ENCODE measurements at places on chromosomes 2 and 18.

DNA sequence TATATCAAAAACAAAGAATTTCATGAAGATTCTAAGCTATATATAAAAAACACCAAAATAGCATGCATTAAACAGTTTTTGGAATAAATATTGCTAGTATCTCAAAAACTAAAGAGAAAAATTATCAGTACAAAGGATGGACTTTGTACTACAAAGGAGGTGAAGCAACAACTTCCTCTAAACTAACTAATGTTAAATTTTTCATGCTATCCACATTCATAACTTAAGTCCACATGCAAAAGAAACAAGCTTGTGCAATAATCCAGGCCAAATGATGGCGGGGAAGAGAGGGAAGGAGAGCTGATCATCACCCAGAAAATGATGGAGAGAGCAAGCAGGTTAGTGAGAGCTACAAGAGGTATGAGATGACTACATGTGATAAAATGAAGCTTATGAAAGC lies 70.1 kb downstream of the KIDINS220 start:
- DNase-seq: no peak

- no peak for DNase-seq
Measured at GRCh38 chr2:230583581-230583980, 129.1 kb upstream of the CAB39 start.

DNA sequence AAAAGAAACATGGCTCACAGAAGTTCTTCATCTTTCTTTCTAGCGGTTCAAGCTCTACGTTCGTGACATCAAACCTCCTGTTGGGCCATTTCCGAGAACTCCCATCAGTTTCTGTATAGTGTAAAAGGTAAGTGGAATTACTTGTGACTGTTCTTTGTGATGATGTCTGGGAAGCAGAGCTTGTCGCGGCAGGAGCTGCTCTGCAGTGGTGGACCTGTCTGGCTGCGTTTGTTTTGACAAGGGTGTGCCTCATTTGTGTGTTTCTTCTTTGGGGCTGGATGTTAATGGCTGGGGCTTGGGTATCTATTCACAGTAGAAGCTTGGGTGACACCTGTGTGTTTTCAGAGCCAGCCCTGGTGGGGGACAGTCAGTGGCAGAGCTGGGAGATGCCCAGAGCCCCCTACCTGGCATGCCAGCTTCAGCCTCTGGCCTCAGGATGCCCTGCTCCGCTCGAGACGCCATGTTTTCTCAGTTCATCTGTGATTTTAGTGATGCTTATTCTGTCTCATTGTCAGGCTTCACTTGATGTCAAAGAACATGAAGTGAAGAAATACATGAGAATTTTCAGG lies 59.6 kb downstream of the LDLRAD4 start:
- no peak for DNase-seq

- no peak for DNase-seq
Measured at GRCh38 chr18:34942975-34943374, 98.2 kb upstream of the MAPRE2 start.

GRCh38 chr2:165443511-165443910 lies 26.0 kb upstream of the CSRNP3 start:
- DNase-seq: no peak

DNA sequence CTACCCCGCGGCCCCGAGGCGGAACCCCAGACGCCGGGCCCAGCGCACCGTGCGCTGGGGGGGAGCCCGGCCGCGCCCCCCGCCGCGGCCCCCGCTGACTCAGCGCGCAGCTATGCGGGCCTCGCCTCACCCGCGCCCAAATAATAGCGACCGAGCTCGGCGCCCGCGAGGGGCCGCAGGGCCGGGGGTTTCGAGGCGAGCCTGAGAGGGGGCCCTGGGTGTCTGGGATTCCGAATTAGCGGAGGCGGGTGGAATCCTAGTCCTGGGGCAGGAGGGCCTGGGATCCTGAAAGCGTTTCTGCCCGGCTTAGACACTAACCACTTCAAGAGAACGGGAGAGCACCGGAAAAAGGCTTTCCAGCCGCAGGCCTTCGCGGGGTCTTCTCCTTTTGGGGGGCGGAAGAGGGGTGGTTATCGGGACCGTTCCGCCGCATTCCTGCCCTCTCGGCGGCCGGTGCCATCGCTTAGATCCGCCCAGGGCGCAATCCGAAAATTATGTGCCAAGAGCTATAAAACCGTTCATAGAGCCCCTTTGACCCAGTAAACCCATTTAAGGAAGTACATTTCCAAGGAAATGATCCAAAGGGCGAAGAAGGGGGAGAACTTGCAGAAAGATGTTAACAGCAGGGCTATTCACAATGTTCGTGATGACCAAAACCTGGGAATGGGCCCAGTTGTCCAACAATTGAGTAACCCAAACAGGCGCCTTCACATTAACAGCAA lies 681 bp upstream of the ROCK2 start:
- DNase-seq: no peak

DNA sequence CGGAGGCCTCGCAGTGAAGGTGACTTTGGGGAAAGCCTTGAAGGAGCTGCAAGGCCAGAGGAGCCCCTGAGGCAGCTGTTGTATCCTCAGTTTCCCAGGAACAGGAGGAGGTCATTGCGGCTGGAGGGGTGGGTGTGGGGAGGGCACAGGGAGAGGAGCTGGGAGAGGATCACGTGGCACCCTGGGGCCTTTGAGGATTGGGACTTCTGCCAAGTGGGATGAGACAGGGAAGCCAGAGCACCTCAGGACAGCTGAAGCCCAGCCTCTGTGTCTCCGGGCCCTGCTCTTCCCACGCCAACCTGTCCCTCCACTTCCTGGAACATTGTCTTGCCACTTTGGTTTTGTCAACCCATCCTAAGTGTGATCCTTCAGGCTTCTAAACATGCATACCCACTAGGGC lies 19.4 kb upstream of the RRM2 start:
- DNase-seq: no peak

DNA sequence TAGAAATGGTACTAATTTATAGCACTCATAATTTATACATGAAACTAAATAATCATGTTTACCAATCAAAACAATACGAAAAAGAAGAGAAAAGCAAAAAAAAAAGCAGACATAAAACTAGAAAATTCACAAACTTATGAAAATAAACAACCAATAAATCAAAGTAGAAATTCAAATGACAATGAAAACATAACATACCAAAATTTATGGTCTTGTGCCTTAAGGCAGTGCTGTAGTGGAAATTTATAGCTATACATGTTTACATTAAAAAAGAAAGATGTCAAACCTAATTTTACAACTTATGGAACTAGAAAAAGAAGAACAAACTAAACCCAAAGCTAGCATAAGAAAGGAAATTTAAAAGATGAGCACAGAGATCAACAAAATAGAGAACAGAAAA lies 16.1 kb upstream of the SPR start:
- no peak for DNase-seq

- no peak for DNase-seq
Measured at GRCh38 chr2:157359628-157360027, 34.0 kb upstream of the ERMN start.

GRCh38 chr2:200466425-200467418 lies 43.1 kb downstream of the KCTD18 start:
- DNase-seq: no peak

DNA sequence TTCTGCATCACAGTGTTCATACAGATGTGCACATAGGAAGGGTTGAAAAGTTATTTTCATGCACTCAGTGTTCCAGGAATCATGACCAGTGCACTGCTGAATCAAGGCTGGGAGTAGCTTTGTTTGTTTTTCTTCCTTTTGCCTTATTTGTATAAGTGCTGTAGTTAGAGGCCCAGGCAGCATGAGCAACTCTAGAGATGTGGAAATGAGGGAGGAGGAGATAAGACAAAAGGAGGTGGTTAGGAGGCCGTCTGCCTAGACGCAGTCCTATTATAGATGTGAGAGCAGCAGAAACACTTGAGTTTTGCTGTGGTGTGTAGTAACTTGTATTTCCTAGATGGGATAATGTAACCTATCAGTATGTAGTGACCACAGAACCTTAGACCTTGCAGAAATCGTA lies 264.3 kb upstream of the RASGRP3 start:
- DNase-seq: no peak

GRCh38 chr18:1270081-1270480 lies 365.4 kb downstream of the ADCYAP1 start:
- DNase-seq: no peak

- DNase-seq: no peak
Measured at GRCh38 chr18:336713-337112, 68.9 kb upstream of the THOC1 start.

GRCh38 chr2:233380132-233380895 lies 26.0 kb downstream of the DGKD start:
- no peak for DNase-seq

DNA sequence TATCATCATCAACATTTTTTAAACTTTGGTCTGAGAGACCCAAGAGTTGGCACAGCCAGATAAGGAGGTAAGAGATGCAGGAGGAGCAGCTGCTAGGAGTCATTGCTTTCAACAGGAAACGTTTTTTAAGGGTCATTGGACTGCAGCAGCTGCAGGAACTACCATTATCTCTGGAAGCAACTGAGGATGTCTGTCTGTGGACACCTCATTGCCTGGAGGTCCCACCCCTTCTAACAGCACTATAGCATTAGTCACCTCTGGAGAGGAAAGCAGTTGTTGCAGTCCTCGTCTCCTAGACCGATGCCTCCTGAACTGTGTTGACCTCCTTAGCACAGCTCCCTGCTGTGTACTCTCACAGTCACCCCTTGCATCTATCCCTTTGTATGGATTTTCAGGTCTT lies 21.5 kb upstream of the FSHR start:
- no peak for DNase-seq

- no peak for DNase-seq
Measured at GRCh38 chr18:58529714-58530354, 99.1 kb downstream of the ALPK2 start.

DNA sequence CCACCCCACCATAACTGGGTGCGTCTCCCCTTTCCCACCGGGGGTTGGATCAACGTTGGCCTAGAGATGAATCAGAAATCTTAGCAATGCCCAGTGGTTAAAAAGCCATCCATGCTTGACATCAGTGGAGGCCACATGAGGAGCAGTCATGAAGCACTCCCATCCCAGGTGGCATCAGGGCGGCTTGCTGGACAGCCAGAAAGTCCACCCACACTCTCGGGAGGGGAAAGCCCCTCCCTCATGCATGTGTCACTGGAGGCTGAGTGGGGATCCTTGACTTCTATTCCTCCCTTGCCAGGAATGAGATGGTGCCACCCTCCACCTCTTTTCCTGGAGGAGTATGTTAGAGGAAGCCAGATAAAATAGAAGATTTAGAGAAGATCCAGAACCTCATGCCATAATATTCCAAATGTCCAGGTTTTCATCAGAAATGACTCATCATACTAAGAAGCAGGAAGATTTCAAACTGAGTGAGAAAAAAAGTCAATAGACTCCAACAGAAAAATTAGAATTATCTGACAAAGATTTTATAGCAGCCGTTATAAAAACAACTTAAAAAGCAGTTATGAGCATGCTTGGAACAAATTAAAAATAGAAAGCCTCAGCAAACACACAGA lies 507.1 kb upstream of the ID2 start:
- DNase-seq: no peak

DNA sequence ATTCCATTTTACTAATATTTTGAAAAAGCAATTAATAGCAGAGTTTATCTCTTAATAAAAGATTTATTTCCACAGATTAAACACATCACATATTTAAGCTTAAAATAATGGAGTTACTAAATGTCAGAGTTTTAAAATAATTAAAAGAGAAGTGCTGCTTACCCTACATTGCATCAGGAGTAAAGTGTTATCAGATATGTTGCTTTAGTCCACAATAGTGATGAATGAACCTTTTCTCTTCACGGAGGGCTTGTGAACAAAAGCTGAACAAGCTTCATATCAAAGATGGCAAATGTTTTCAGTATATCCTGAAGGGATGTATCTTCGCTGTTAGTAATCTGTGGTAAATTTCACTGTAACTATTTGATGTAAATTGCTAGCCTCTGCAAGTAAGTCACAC lies 69.4 kb upstream of the TTC27 start:
- DNase-seq: no peak

GRCh38 chr2:194383401-194383800 lies 1273.6 kb upstream of the SLC39A10 start:
- DNase-seq: no peak

- DNase-seq: no peak
Measured at GRCh38 chr2:138217975-138218374, 253.7 kb downstream of the HNMT start.

- DNase-seq: no peak
Measured at GRCh38 chr2:19358242-19359020, at the start of gene OSR1. TSS of gene OSR1 (minus strand) at chr2:19358623. CDS start at chr2:19353805, 4,818 bp downstream.

GRCh38 chr18:44922968-44923367 lies 242.3 kb downstream of the SETBP1 start:
- no peak for DNase-seq

DNA sequence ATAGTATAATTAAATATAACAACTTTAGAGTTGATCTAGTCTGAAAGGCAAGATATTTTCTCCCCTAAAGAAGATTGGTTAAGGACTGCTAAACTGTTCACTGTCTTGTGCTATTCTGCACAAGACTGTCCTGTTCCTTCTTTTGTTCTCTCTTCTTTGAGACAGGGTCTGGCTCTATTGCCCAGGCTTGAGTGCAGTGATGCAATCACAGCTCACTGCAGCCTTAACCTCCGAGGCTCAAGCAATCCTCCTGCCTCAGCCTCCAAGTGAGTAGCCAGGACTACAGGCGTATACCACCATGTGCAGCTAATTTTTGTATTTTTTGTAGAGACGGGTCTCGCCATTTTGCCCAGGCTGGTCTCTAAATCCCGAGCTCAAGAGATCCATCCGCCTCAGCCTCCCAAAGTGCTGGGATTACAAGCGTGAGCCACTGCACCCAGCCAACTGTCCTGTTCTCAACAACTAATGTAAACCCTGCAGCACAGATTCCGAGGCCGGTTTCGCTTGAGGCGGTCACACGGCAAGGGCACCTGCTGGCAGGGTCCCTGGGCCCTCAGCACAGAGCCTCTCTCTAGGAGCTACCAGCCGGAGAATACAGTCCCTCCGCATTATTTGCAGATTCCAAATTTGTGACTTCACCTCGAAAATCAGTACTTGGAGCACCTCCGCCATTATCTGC lies 16.4 kb downstream of the PXDN start:
- DNase-seq: no peak

DNA sequence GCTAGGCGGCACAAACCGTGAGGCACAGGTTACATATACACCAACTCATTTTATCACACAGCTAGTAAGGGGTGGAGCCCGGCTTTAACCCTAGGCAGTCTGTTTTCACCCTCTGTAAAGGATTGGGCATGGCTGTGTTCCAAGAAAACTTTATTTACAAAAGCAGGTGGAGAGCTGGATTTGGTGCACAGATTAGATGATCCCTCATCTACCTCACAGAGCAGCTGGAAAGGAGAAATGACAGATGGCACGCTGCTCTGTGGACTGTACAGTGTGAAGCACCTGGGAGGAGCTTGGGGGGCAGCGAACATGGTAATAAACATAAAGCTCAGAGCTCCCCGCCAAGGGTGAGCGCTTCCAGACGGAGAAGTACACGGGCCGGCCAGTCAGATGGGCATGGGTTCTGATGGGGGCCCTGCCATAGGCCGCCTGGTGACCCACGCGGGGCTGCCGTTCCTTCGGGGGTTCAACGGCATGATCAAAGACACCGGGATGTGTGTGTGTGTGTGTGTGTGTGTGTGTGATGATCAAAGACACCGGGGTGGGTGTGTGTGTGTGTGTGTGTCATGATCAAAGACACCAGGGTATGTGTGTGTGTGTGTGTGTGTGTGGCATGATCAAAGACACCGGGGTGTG lies 862 bp upstream of the TMEM177 start:
- no peak for DNase-seq

- peak; percentile 96 for DNase-seq
Measured at GRCh38 chr18:45793264-45793965, 32.1 kb upstream of the SIGLEC15 start.

Measured in epithelial cell of prostate (primary cell).